ENCODE measurements at places on chromosomes 11 and 22. TPM values are rescaled to one million over a fixed set of nuclear protein-coding genes. Genes with fewer than 3 reads are reported as not detected.

DNA sequence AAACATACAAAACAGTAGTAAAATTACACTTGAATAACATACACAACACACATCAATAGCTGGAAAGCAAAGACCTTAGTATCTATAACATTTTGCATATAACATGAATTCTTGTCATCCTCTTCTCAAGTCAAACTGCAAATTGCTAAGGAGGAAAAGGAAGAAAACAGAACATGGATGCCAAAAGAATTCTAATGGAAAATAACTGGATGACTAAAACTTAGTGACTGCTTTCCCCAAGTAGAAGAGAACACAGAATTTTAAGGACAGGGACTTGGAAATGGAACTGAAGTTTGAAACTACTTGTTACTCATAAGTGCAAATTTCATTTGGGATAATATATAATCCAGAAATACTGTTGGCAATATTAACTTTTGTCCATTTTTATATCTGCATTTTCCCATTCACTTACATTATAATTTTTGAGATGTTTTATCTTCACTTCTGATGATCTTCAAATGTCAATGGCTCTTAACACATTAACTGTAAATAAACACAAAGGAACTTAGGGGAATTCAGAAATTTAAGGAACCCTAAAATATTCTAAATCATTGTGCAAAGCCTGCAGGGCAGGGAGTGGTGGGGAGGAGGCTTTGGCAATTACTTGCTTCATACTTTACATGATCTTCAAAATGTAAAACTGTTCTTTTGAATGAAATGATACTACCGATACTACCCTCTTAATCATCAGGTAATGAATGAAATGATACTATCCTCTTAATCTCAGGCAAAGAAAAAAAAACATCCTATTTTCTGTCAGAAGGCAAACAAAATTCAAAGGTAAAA lies 9.9 kb downstream of the MTMR2 start:
- no peaks in the 10 kb centered on the region for H3K36me3 ChIP-seq
- no peaks in the 10 kb centered on the region for H3K27me3 ChIP-seq
- DNase-seq = no peak
- peaks cover 42% of the 10 kb centered on the region for H3K4me1 ChIP-seq
- no peak overlapping the region for H3K4me3 ChIP-seq
- H3K27ac ChIP-seq = peak overlapping the region; percentile 29

DNA sequence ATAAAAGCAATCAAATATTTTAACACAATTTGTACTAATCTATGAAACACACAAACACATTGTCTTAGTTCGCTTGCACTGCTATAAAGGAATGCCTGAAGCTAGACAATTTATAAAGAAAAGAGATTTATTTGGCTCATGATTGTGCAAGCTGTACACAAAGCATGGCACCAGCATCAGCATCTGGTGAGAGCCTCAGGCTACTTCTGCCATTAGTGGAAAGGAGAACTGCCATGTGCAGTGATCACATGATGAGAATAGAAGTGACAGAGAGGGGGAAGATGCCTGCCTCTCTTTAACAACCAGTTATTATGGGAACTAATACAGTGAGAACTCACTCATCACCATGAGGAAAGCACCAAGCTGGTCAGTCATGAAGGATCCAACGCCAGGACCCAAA lies 105.1 kb downstream of the GUCY1A2 start:
- H3K27me3 ChIP-seq = no peaks in the 10 kb centered on the region
- no peaks in the 10 kb centered on the region for H3K4me1 ChIP-seq
- no peak overlapping the region for H3K27ac ChIP-seq
- no peak overlapping the region for H3K4me3 ChIP-seq
- peaks cover 1% of the 10 kb centered on the region for H3K36me3 ChIP-seq

DNA sequence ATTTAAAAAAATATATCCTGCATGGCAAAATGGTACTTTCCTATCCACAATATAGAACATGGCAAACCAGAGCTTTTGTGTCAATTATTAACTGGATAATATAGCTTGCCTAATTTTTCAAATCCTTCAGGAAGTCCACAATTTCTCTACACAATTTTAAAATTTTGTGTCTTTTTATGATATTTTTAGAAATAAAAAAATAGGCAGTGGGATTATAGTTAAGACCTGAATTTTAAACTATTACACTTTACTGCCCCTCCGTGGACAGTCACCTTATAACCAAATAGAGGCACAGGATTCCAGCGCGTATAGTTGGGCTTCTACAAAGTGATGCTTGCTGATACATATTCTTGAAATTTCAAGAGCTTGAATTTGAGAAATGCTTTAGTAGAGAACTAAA lies 2.1 kb upstream of the DMC1 start:
- H3K27me3 ChIP-seq = no peaks in the 10 kb centered on the region
- no peak overlapping the region for H3K27ac ChIP-seq
- H3K36me3 ChIP-seq = no peaks in the 10 kb centered on the region
- H3K4me1 ChIP-seq = peaks cover 44% of the 10 kb centered on the region

DNA sequence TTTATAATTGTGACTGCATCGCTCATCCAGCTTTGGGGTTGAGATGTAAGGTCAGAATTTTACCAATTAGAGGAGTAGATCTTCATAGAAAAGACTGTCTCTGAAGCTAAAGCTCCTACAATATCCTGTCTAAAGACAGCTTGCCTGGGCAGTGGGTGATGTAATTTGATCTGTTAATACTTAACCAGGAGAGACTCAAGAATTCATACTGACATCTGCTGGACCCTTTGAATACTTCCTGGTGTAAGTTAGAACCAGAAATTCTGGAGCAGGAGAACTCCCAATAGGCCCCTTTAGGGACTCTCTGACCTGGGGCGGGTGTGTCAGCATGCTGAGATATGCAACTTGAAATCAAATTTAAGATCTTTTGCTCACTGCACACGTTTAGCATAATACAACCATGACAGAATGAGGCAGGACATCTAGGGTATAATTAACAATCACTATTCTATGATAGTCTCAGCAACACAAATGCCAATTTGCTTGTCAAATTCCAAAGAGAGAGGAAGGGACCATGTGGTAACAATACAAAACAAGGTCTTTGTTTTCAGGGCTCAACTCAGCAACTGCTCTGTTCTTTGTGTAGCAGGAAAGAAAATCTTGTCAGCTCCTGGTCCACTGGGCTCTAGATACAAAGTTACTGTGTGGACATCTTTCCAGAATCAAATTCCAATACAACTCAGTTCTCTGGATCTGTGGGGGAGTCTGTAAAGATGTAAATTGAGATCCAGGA lies 143.9 kb downstream of the INSC start:
- peaks cover 14% of the 10 kb centered on the region for H3K4me1 ChIP-seq
- H3K36me3 ChIP-seq = no peaks in the 10 kb centered on the region
- DNase-seq = no peak
- H3K4me3 ChIP-seq = no peak overlapping the region
- H3K27me3 ChIP-seq = no peaks in the 10 kb centered on the region
- peak overlapping the region; percentile 33 for H3K27ac ChIP-seq

- peak overlapping the region; percentile 80 for H3K27ac ChIP-seq
- DNase-seq = no peak
- H3K36me3 ChIP-seq = peaks cover 6% of the 10 kb centered on the region
- H3K4me3 ChIP-seq = no peak overlapping the region
- H3K4me1 ChIP-seq = peaks cover 51% of the 10 kb centered on the region
Measured at GRCh38 chr11:75931124-75931523, 116.1 kb downstream of the UVRAG start.

DNA sequence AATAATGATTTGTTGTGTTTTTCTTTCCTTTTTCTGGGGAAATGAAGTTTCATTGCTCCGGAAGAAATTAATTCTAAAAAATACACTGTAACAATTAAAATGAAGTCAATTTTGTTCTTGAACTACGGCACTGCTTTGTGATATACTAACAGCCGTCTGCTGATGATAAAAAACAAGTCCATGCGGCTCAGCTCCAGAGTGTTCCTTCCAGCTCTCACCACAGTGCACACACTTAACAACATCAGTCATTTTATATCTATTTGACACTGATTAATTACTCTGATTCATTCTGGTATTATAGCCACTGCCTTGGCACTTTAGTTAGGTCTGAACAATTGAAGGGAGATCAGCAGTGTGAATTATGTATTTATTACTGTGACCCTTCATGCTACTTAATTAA lies 97.4 kb upstream of the SLC6A5 start:
- no peak overlapping the region for H3K27ac ChIP-seq
- no peak overlapping the region for H3K4me3 ChIP-seq

DNA sequence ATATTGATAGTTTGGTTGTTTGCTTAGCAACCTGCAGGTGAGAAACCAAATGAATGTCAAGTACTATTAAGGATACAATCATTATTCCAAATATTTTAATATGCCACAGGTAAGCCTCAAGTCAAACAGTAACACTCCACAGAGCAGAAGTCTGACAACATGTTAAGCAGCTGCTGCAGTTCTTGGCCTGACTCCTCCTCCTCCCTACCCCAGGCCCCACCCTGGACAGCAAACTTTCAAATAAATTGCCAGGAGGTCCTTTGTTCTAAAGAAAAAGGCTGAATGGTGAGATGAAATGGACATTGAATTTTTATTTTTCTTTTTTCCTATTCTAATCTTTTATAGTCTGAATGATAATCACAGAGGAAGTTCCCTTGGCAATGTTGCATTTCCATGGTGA lies 260.0 kb upstream of the POU2AF2 start:
- no peak overlapping the region for H3K27ac ChIP-seq
- no peak for DNase-seq
- H3K27me3 ChIP-seq = peaks cover 8% of the 10 kb centered on the region
- H3K4me1 ChIP-seq = peaks cover 5% of the 10 kb centered on the region

- H3K4me1 ChIP-seq = no peaks in the 10 kb centered on the region
- peaks cover 2% of the 10 kb centered on the region for H3K36me3 ChIP-seq
- H3K4me3 ChIP-seq = no peak overlapping the region
- H3K27me3 ChIP-seq = peaks cover 56% of the 10 kb centered on the region
Measured at GRCh38 chr22:39748877-39749276, 144.7 kb downstream of the ENTHD1 start.

DNA sequence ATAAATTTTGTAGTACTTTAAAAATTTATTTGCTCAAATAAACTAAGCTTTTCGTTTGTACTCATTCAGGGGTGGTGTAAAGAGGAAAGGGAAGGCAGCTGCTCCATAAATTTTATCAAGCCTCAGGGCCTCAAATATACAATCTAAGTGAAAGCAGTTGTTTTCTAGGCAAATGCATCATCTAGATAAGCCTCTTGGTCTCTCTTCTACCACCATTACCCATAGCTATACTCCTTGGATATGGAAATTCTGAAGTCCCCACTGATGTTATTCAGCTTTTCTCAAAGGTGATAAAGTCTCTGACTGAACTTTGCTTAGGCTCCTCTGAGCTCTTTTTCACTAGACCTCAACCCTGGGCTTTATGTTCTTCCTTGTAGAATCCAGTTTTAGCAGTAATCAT lies 1313.1 kb downstream of the JRKL start:
- H3K27ac ChIP-seq = no peak overlapping the region
- H3K4me3 ChIP-seq = no peak overlapping the region
- no peak for DNase-seq
- H3K36me3 ChIP-seq = no peaks in the 10 kb centered on the region

DNA sequence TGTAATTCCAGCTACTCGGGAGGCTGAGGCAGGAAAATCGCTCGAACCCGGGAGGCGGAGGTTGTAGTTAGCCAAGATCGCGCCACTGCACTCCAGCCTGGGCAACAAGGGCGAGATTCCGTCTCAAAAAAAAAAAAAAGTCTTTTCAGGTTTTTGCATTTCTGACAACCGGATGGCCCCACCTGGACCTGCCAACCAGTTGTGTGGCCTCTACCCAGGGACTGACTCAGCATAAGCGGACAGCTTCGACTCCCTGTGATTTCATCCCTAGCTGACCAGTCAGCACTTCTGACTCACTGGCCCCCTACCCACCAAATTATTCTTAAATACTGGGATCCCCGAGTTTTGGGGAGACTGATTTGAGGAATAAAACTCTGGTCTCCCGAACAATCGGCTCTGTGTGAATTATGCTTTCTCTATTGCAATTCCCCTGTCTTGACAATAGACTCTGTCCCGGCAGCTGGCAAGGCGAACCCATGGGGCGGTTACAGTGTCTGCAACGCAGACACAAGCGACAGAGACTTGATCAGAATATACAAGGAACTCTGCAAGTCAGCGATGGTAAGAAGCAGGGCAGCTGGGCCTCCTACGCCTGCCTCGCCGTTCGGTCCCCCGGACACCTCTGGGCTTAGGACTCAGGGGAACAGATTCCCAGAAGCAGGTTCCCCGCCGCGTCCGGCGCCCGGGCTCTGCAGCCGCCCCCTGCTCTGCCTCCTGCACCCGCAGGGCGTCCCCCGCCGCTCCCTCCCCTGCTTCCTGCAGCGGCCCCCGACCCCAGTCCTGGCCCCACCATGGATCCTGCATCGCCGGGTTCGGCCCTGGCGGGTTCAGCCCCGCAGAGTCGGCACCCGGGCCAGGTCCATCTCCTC lies 741 bp upstream of the TALDO1 start:
- DNase-seq = no peak
- no peaks in the 10 kb centered on the region for H3K36me3 ChIP-seq
- no peaks in the 10 kb centered on the region for H3K27me3 ChIP-seq
- peak overlapping the region; percentile 83 for H3K27ac ChIP-seq
- H3K4me3 ChIP-seq = peak overlapping the region; percentile 88

DNA sequence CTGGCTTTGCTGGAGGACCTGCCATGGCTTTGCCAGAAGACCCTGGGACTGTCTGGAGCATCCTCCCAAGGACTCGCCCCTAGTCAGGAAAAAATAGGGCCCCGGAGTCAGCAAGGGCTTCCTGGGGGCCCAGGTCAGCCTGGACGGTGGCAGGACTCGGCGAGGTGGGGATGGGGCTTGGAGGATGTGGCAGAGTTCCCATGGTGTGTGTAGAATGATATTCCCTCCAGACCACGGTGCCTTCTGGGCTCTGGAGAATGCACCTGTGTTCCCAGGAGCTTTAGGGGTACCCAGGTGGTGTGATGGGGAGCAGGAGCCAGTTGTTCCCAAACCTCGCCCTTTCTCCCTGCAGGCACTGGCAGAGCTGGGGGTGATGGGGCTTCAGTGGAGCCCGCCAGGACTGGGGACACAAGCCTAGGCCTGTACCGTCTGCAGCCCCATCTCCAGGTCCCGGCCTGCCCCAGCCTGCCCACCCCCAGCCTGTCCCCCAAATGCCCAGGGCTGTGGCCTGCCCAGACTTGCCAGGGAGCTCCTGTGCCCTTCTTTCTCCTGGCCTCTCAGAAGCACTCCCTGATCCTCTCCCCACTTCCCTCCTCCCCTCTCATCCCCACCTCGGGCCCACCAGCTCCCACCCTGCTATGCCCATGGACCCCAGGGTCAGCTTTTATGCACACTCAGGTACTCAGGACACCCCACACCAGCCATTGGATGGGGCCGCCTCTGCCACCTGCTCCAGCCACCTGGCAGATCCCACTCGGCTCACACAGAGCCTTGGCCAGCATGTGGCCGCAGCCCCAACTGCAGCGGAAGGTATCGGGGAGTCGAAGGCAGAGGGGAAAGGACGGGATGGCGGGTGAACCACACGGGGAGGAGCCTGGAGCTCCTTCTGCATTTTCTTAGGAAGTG lies 82.1 kb downstream of the CDKN1C start:
- peaks cover 10% of the 10 kb centered on the region for H3K27me3 ChIP-seq
- peaks cover 6% of the 10 kb centered on the region for H3K36me3 ChIP-seq
- peak; percentile 84 for DNase-seq
- no peak overlapping the region for H3K27ac ChIP-seq

Gene CRYBA4
- not detected for total RNA-seq

Gene SCGB1D2
- total RNA-seq = not detected

Gene HBD
- total RNA-seq = not detected

Gene PATE4
- total RNA-seq = not detected

Gene HDHD5
- 31.5 TPM for total RNA-seq

Gene RPS6KB2
- total RNA-seq = 42.3 TPM

Gene MS4A6E
- not detected for total RNA-seq

Gene MMP8
- total RNA-seq = not detected

Gene ANO5
- total RNA-seq = not detected

Data from chondrocyte (in vitro differentiated cells).